ENCODE measurements at places on chromosomes 2 and 18.

DNA sequence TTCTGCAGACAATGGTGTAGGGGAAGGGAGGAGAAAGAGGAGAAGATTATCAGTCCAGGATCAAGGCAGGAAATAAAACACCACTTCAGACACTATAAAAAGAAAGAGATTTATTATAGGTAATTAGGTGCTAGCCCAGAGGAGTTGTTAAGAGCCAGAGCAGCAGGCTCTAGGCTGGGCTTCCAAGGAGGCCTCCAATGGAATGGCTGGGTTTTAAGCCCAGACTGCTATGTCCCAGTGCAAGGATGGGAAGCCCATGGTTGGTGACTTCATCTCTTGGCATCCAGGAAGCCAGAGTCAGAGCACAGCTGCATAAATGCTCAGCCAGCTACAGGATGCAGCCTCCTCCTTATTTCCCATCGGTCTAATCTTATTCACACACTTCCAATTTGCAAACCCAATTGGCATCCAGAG lies 95.6 kb downstream of the LAMA3 start:
- no peak for DNase-seq

- DNase-seq = no peak
Observed at GRCh38 chr2:108460345-108461037, 11.5 kb downstream of the GCC2 start.

- DNase-seq = no peak
Observed at GRCh38 chr2:85019121-85019520, 48.2 kb downstream of the KCMF1 start.

- DNase-seq = no peak
Observed at GRCh38 chr2:102366406-102367112, 11.0 kb downstream of the IL18R1 start.

DNA sequence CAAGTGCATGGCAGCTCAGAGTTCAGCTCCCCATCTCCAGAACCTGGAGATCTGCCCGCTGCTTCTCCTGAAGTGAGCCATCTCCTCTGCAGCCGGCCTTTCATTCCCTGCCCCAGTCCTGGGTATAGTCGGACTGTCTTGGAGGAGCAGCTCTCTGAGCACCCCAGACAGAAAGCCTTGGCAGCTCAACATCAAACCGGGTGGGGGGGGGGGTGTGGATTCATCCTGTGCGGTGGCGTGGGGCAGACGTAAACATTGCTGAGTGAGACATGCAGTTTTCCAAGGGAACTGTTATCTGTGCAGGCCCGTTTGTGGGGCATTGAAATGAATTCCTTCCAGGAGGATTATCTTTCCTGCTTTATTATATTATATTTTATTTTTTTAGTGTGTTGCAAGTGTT lies 125.9 kb upstream of the MYCN start:
- DNase-seq = no peak

GRCh38 chr2:158955842-158956365 lies 12.5 kb upstream of the TANC1 start:
- no peak for DNase-seq

DNA sequence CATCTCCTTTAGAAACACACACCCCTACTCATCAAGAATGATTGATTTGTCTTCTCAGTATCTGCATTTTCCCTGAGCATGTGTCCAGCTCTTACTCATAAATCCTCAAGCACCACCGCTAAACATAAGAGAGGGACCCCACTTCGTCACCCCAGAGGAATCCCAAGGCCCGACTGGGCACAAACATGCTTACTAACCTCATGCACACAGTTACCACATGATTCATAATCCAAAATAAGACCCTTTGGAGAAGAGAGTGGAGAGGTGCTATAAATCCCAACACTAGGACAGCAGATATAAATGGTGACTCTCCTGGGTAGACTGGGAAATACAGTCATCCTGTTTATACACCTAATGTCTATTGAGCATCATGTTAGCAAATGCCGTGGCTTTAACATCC lies 843.2 kb upstream of the ID2 start:
- no peak for DNase-seq

GRCh38 chr2:138476940-138477339 lies 24.6 kb upstream of the SPOPL start:
- DNase-seq = no peak

All from neural crest cell (in vitro differentiated cells).